Lower lobe of right lung (tissue), 2 donors: ENCODE measurements at places on chromosomes 7 and 10. TPM values are rescaled to one million over a fixed set of nuclear protein-coding genes. Genes with fewer than 3 reads are reported as not detected.

SYT15 gene
- 34.5 TPM for total RNA-seq

PLAC9 gene
- 38.0 TPM for total RNA-seq

NSUN6 gene
- total RNA-seq = 13.1 TPM

INHBA gene
- total RNA-seq = 81.2 TPM

PSTK gene
- total RNA-seq = 2.8 TPM

GPRIN2 gene
- total RNA-seq = 42.1 TPM

HOXA13 gene
- total RNA-seq = not detected

CCDC126 gene
- total RNA-seq = 15.5 TPM

GDF10 gene
- total RNA-seq = 14.5 TPM

CYP3A5 gene
- total RNA-seq = 15.5 TPM

NKX2-3 gene
- total RNA-seq = not detected

PON1 gene
- total RNA-seq = 0.24 TPM

CAMK2B gene
- total RNA-seq = 0.30 TPM

CYP2C19 gene
- total RNA-seq = not detected

HECW1 gene
- 0.06 TPM for total RNA-seq

OR2A7 gene
- total RNA-seq = 12.1 TPM

KIAA1549 gene
- 5.3 TPM for total RNA-seq
